ENCODE measurements at places on chromosomes 3 and 15.

GRCh38 chr3:8464668-8465067, 37.0 kb upstream of the LMCD1 start:
- no peak for DNase-seq

DNA sequence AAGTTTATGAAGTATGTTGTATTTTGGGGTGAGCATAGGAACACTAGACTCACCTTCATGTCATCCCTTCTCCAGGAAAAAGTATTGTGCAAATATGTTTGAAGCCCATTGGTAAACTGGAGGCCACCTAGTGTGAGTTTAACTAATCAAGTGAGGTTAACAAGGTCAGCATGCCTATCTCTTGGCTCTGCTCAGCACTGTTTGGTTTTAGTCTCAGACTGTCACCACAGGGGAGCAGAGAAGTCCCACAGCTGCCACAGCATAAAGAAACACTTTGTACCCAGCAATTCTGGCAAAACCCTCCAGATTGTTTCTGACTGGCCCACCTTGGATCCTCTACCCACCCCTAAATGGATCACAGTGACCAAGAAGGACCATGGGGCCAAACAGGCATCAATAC, 152.7 kb downstream of the FEZF2 start:
- no peak for DNase-seq

DNA sequence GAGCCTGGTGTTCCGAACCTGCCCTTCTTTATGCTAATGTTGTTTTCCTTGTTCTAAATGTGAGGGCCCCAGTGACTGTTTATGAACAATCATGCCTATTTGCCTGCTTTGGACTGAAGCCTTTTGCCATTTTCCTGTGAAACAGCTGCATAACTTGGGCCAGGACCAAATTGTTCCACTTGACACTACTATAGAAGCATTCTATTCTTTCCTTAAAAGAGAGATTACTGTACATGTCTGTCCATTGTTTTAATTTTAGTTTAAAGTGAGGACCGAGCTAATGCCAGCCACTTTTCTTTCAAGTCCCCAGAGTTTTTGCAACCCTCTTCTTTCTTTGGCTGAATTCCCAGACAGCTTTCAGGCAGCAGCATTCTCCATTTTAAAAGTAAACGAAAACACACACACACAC, 980.3 kb downstream of the CADM2 start:
- DNase-seq, result no peak

DNA sequence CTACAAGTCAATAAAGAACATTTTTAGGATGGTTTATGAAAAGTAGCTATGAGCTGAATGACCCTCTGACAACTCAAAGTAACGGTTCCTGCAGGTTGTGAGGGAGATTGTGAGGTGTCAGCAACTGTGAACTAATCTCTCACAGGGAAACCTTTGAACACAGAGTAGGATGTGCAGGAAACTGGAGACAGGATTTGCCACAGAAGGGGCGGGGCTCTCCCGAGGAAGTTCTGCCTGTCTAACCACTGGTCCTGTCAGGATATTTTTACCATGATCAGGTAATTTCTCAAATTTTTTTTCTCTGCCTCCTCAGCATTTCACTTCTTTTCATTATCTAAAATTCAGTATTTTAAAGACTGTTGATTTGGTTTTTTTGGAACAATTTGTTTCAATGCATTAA, 33.3 kb downstream of the LEO1 start:
- DNase-seq, result no peak

DNA sequence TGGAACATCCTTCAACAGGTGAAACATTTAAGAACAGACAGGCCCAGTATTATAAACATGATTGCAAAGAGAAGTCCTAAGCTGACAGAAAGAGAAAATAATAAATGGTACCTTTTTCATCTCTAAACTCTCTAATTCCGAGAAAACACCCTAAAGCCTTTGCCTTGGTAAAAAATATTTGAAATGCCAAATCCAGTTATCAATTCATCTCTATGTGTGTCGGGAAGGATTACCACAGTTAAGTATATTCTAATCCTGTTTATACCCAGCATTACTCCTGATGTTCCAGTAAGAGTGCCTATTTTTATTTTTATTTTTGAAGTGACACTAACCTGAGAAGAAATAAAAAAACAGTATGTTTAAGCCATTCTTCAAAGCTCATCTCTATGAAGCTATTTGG, 219.3 kb upstream of the NANOGP8 start:
- no peak for DNase-seq

DNA sequence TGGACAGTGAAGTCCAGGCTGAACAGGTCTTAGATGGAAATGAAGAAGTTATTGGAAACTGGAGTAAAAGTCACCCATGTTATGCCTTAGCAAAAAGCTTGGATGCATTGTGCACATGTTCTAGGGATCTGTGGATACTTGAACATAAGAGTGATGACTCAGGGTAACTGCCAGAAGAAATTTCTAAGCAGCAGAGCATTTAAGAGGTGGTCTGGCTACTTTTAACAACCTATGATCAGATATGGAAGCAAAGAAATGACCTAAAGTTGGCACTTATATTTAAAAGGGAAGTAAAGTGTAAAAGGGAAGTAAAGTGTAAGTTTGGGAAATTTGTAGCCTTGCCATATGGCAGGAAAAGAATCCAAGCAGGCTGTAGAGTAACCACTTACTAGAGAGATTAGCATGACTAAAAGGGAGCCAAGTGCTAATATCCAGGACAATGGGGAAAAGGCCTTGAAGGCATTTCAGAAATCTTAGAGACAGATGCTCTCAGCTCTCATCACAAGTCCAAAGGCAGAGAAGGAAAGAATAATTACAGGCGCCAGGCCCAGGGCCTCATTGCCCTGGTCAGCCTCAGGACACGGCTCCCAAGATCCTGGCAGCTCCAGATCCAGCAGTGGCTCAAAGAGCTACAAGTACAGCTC, 73.9 kb upstream of the KCNH8 start:
- DNase-seq, result no peak

DNA sequence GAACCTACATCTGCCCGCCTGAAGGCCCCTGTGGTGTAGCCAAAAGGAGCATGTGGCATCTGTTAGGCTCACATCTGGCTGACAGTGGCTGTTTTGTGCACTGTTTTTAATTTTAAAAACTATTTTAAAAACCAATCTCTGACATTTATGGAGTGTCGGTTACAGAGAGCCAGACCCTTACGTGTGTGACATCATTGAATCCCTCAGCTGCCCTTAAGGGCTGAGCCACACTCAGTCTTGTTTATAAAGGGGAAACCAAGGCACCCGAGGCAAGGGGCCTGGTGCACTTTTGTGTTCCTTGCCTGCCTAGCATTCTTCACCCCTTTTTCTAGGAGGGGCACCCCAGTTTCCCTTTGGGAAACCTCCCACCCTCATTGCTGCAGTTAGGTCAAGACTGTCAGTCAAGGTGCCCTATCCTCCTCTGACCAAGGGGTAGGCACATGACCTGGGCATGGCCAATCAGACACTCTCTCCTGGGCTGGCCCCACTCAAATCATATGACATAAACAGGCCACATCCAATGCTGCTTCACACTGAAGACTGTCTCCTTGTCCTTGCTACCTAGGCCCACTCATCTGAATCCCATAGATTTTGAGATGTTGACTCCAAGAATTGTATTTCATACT, 105.3 kb downstream of the LSM3 start:
- no peak for DNase-seq

DNA sequence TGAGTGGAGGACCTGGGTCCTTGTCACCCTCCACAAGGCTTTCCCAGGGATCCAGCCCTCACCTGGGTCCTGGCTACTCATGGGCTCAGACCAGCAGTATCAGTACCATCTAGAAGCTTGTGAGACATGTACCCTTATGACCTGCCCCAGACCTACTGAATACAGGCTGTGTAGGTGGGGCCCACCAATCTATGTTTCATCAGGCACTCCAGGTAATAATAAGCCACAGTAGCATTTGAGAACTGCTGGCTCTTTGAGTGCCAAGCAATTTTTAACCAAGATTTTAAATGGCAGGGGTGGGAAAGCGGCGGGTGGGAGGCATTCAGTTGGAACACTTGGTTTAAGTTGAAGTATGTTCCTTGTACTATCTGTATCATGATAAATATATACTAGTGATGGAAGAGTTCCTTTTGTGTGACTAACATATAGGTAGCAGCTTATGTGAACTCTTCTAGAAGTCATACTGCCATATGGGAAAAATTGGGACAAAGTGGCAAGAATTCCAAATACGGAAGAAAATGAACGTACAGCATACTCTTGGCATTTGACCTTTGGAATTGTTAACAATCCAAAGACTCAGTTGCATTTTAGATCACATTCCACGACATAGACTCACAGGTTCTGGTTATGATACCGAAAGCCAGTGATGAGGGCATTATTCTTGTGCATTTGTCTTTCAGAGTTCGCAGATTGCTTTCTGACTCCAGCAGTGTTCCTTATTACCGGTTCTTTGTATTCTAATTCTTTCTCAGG, 190.4 kb downstream of the GHSR start:
- no peak for DNase-seq

DNA sequence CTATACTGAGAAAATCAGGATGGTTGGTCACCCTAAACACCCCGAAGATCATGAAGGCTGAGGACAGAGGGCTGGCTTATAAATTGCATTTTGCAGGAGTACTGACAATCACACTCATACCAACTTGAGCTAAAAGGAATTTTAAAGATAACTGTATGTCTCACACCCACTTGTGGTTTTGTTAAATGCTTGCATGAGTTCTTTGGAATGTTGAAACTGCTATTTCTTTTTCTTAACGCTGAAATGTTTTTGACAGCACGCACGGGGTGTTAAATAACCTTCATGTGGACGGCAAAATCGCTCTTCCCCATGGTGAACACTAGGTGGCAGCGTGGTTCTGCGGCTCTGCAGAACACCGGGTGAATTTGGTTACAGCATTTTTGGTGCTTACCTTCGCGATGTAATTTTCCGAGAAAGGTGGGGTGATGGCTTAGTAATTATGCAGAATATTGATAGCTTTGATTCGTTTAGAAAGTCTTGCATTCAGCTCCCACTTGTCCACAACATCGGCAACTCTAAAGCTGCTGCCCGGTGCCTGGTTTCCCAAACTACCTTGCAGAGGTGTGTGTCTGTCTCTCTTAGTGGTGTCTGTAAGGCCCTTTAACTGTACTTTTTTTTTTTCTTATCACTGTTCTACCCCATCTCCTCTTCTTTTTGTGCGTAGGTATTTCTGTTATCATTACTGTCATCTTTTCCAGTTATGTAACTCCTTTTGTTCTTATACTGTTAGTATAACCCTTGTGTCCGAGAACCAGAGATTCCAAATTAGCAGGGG, 51.7 kb downstream of the ARNT2 start:
- no peak for DNase-seq

DNA sequence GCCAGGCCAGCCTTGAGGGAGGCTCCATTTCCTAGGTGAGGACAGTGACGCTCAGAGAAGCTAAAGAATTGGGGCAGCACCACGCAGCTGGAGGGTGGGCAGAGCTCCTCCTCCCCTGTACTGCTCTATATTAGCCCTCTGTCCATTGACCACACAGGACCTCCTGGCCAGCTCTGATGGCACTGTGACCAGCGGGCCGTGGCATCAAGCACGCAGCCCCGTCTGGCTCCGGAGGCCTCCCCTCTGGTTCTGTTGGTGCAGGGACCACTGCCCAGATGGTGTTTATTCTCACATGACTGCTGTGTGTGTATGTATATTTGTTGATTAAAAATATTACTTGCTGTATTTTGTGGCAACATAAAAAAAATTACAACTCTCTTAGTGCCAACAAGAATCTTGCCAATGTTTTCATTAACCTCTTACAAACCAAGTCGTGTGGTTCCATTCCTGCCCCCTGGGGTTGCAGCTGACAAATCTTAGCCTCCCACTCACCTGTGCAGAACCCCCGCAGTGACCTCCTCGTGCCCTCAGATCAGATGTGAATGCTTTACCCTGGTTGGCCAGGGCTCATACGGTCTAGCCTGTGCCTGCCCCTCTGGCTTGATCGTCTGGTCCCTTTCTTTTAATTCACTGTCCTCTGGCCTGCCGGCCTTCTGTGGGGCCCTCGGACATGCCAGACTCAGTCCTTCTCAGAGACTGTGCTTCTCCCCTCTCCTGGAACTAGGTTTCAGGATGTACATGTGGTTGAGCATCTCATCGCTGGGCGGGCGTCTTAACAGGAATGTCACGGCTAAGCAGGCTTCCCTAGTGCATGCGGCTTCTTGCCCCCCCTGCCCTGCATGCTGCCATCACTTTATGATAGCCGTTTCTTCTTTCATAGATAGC, 14.8 kb downstream of the CHCHD6 start:
- DNase-seq, result no peak

DNA sequence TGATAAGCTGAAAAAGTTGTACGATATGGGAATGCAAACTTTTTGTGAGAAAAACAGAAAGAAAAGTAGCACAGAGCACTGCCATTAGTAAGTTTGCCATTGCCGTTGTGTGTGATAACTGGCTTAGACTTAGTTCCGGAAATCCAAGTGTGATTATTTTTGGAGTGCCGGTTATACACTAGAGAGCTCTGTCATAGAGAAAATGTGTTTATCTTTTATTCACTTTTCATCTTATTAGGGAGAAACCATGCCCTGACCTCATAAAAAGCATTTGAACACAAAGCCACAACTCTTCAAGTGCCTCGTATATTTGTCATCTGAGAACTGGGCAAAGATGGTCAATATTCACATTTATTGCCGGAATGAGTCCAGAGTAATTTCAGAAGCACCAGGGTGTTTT, 36.1 kb downstream of the CTDSPL start:
- DNase-seq, result no peak

DNA sequence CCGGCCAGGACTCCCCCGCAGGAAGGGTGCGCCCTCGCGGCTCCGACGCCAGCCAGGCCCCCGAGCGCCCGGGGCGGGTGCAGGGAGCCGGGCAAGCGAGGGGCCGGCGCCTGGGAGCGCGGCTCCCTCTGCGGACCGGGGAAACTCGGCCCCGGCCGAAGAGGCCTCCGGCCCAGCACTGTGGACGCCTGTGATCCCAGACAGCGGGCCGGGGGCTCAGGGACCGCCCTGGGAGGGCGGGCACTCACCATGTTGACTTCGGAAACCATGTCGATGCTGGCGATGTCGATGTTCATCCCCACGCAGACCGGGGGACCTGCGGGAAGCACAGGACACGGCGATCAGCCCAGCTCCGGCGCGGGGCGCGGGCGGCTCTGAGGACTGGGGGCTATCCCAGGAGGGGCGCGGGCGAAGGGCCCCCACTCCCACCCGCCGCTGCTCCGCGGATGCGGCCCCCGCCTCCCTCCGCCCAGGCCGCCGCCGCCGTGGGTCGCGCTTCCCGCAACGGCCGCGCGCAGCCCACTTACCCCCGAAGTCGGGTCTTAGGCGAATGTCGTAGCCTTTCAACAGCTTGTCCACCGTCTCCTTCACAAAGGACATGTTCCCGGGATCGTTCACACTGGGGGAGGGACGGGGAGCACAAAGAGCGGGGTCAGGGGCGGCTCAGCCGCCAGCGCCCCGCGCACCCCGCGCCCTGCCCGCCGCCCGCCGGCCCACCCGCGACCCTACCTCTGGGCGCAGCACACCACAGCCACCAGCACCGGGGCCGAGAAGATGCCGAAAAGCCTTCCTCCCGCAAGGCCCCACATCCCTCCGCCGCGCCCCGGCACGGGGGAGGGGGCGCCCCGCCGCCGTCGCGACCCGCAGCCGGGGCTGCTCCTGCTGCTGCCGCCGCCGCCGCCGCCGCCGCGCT, at the start of gene GABRB3:
Gene GABRB3 (minus strand): TSS at position 913 of the 913 bp plus-strand sequence.
- DNase-seq, result no peak

DNA sequence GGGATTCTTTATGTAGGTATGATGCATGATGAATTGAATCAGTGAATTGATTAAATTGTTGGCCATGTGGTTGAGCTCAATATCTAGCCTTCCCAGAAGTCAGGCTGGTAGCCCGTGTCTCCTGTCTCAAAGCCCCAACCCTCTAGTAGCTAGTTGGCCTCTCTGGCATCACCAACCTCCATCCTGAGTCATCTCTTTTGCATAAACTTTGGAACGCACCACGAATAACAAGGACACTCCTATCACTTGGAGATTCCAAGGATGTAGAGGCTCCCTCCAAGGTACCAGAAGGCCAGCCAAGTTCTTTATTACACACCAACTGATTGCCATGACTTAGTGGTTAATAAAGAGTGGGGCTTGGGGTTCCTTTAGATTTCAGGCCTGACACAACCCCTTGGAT, 148.4 kb downstream of the APBA2 start:
- peak; percentile 14 for DNase-seq
